ENCODE measurements at places on chromosomes 1 and 21. TPM values are rescaled to one million over a fixed set of nuclear protein-coding genes. Genes with fewer than 3 reads are reported as not detected.

- H3K27me3 ChIP-seq = no peaks in the 10 kb centered on the region
- no peaks in the 10 kb centered on the region for H3K4me1 ChIP-seq
- no peak overlapping the region for H3K4me3 ChIP-seq
Measured at GRCh38 chr21:15667819-15668218, 62.0 kb upstream of the USP25 start.

DNA sequence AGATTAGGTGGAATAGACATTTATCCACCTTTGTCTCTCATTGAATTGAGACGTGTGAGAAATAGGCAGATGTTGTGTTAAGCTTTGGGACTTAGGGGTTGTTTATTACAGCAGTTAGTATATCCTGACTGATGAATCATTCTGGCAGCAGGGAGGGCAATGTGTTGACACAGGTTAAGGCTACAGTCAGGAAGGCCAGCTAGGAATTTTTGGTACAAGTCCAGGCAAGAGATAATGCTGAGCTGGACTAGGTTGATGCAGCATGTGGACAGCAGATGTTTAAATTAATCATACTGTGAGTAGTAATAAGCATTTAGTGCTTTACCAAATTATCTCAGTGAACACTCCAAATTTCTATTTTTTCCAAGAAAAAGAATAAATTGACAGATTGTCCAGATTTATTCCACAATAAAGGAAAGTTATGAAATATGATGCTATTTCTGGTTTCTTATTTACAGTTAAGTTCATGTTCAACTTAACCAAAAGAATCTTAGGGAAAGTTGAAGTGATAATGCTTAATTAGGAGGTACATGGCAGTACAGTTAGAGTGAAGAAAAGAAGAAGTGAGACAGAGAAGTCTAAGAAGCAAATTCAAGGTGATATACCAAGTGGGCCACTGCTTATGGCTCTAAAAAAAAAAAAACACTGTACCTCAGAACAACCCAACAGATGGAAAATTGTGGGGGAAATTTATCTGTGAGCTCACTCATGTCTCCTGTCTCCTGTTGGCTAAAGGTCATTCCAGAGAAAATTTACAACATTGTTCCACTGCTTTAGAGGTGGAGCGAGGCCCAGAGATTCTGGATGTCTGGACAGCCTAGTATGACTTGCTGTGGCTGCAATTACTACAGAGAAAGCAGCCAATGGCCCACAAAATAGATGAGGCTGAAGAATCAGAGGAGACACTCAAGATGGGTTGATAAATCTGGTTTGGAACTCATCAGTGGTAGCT is 102.7 kb upstream of the C21orf91 start:
- no peak overlapping the region for H3K27ac ChIP-seq
- H3K36me3 ChIP-seq = peaks cover 3% of the 10 kb centered on the region
- peaks cover 7% of the 10 kb centered on the region for H3K27me3 ChIP-seq

DNA sequence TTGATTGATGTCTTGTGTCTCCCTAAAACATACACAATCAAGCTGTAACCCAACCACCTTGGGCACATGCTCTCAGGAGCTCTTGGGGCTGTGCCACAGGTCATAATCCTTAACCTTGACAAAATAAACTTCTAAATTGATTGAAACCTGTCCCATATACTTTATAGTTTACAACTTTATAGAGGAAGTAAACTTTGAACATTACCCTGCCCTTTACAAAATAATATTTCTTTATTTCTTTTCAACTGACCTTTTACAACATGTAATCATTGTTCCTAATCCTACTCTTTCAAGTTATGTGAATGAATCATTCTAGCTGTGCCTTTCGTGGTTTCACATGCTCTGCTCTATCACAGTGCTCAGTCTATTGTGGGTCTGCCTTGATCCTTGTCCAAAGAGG is 118.3 kb upstream of the ATP1A1 start:
- no peak overlapping the region for H3K4me3 ChIP-seq
- peaks cover 36% of the 10 kb centered on the region for H3K4me1 ChIP-seq
- no peaks in the 10 kb centered on the region for H3K27me3 ChIP-seq
- no peak overlapping the region for H3K27ac ChIP-seq

DNA sequence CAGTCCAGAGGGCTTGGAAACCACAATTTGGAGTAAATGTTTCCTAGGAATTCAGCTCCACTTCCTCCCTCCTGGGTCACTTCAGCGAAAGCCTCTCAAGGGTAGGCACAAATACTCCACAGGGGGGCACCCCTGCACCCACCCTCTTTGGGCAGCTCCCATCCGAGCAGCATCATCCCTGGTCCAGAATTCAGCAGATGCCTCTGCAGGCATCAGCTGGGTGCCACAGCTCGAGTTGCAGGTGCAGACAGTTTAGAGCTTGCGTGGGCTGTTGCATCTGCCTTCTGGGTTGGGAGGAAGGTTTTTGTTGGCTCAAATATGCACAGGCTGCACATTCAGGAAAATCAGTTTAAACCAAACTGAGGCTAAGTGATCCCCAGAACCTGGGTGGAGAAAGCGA is 25.0 kb downstream of the KANK4 start:
- H3K4me1 ChIP-seq = peaks cover 11% of the 10 kb centered on the region
- no peak overlapping the region for H3K4me3 ChIP-seq
- no peak overlapping the region for H3K27ac ChIP-seq
- no peak for DNase-seq

The C1orf232 gene
- total RNA-seq = not detected

DNA sequence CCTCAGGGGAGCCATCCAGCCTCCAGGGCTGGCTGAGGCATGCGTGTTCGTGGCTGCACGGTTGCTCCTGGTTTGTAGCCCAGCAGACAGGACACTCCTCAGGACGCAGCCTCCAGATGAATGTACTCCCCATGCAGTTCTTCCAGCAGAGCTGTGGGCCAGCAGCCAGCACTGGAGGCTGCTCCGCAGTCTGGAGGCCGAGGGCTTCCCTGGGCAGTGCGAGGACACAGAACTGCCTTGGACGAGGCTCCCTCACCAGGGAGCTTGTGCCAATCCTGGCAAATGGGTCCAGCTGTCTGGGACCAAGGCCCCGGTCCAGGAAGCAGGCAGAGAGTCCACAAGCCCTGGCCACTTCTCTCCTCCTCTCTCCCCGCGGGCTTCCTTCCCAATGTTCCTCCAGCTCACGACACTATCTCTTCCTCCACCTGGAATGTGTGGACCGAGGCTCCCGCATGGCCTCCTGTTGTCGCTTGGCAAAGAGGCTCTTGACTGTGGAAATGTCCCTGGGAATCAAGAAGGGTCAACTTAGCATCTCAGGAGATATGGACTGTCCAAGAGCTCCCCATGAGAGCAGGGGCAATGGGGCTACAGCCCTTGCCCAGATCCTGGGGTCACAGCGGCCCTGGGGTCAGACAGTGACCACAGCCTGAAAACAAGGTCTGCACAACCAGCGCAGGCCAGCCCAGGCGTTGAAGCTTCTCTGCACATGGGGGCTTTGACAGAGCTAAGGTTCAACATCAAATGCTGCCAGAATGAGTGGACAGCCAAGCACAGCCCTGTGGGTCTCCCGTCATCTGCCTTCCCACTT is 5.3 kb downstream of the EDN2 start:
- H3K36me3 ChIP-seq = no peaks in the 10 kb centered on the region
- no peak for DNase-seq
- no peak overlapping the region for H3K27ac ChIP-seq
- no peak overlapping the region for H3K4me3 ChIP-seq
- peaks cover 3% of the 10 kb centered on the region for H3K4me1 ChIP-seq

GRCh38 chr1:65232461-65232990 is 76.8 kb upstream of the DNAJC6 start:
- H3K27me3 ChIP-seq = peaks cover 3% of the 10 kb centered on the region
- peaks cover 14% of the 10 kb centered on the region for H3K36me3 ChIP-seq
- no peak overlapping the region for H3K4me3 ChIP-seq
- peaks cover 22% of the 10 kb centered on the region for H3K4me1 ChIP-seq
- H3K27ac ChIP-seq = no peak overlapping the region
- DNase-seq = no peak
